Activated CD4-positive, alpha-beta memory T cell treated with anti-CD3 and anti-CD28 coated beads, Interleukin-2, amount 10 ng/mL, durations not matched to agents 7 days and 5 days (primary cell): ENCODE measurements at places on chromosomes 12 and 14.
A peak's percentile ranks its signal among the peaks of the same experiment; 100 is the strongest.

- no peak for DNase-seq
- H3K27ac ChIP-seq = no peak overlapping the region
- peaks cover 92% of the 10 kb centered on the region for H3K27me3 ChIP-seq
- H3K36me3 ChIP-seq = peaks cover 4% of the 10 kb centered on the region
- H3K4me1 ChIP-seq = peaks cover 7% of the 10 kb centered on the region
These were observed 4.1 kb upstream of the TBX5 start for GRCh38 chr12:114409852-114410600.

DNA sequence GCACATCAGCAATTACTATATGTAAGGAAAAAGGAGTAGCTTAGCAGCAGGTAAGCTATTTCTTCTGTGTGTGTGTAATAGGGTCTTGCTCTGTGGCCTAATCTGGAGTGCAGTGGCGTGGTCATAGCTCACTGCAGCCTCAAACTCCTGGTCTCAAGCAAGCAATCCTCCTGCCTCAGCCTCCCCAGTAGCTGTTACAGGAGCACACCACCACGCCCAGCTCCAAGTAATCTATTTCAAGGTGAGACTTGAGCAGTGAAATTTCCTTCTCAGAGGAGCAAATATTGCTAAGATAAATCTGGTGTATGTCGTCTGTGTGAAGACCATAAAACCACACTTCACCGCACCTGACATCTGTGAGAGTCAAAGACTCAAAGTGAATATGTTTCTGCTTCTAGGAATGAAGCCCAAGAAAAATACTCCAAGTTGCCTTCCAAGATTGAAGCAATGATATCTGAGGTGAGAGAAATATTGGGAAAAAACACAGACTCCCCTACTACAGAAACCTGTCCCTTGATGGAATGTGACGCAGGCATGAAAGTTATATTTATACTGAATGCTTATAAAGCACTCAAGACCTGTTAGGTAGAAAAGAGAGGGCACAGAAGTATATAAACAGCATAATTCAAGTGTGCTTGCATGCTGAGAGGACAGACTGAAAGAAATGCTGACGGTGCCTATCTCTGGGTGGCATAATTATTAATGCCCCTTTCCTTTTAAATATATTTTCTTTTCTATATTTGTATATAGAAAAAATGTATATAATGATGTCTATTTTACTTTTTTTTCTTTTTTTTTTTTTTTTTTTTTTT, 2.5 kb upstream of the SELPLG start:
- DNase-seq = no peak
- H3K4me1 ChIP-seq = peaks cover 53% of the 10 kb centered on the region
- H3K27ac ChIP-seq = peak overlapping the region; percentile 100

- H3K4me3 ChIP-seq = peak overlapping the region; percentile 72
- no peak for DNase-seq
- H3K4me1 ChIP-seq = peaks cover 18% of the 10 kb centered on the region
- H3K27me3 ChIP-seq = peaks cover 70% of the 10 kb centered on the region
These were observed 751 bp downstream of the P3H3 start for GRCh38 chr12:6828781-6829535.

GRCh38 chr14:32006263-32007110, 70.6 kb upstream of the ARHGAP5 start:
- no peak for DNase-seq
- no peaks in the 10 kb centered on the region for H3K36me3 ChIP-seq
- H3K4me1 ChIP-seq = no peaks in the 10 kb centered on the region
- H3K27me3 ChIP-seq = peaks cover 2% of the 10 kb centered on the region

DNA sequence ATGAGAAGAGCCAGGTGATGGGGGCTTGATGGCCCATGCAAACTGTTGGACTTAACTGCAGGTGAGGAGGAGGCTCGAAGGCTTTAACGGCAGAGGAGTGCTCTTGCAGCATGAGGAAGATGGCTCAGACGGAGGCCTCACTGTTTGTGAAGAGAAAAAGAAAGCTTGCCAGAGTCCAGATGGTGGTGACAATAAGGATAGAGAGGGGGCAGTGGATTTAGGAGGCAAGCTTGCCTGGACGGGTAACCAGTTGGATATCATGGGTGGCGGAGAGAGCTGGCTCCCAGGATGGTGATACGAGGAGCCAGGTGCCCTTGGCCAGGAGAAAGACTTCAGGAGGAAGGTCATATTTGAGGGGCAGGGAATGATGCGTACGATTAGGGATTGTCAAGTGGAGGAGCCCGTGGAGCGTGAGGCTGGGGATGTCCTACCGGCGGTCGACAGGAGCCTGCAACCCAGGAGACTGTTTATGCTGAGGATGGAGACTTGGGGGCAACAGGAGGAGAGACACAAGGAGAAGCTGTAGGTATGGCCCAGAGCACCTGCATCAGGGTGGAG, 71.8 kb downstream of the CACNA1C start:
- no peak overlapping the region for H3K4me3 ChIP-seq
- no peak overlapping the region for H3K27ac ChIP-seq
- H3K4me1 ChIP-seq = no peaks in the 10 kb centered on the region

GRCh38 chr12:94149781-94150239, 1.4 kb downstream of the PLXNC1 start:
- H3K36me3 ChIP-seq = peaks cover 28% of the 10 kb centered on the region
- peak; percentile 30 for DNase-seq
- H3K27me3 ChIP-seq = peaks cover 42% of the 10 kb centered on the region
- H3K27ac ChIP-seq = no peak overlapping the region
- H3K4me3 ChIP-seq = peak overlapping the region; percentile 90
- H3K4me1 ChIP-seq = peaks cover 23% of the 10 kb centered on the region

- peaks cover under 1% of the 10 kb centered on the region for H3K4me1 ChIP-seq
- no peaks in the 10 kb centered on the region for H3K36me3 ChIP-seq
These were observed 14.4 kb upstream of the GUCY2C start for GRCh38 chr12:14710632-14711320.

DNA sequence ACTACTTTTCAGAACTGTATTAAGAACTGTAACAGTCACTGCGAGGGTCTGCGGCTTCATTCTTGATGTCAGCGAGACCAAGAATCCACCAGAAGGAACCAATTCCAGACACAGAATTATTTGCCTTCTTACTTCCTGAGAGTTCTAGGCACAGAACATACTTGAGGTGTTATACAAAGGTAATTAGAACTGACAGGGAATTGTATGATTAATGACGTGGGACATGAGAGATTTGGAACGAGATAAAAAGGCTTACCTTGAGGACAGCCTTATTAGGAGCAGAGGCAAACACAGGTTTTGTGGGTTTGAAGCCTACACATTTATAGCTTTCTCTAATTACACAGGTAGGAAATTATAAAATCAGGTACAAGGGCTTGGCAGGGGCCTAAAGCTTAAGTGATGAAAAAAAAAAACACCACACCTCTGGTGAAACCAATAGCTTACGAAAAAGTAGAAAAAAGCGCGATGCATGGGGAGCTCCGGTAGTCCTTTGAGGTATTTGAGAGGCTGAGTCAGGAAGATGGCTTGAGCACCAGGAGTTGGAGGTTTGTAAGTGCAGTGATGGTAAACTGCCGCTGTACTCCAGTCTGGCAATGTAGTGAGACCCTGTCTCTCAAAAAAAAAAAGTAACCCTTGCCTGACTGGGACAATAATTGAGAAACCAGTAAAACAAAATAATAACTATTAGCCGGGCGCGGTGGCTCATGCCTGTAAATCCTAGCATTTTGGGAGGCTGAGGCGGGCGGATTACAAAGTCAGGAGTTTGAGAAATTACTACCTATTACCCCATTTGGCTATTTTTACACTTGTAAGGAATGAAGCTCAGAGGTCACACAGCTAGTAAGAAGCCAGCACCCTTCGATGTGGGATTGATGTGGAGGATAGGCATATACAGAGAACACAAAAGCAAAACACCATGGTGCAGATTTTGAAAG, 795 bp upstream of the ACOT2 start:
- DNase-seq = no peak
- H3K27ac ChIP-seq = peak overlapping the region; percentile 91
- H3K4me1 ChIP-seq = peaks cover 41% of the 10 kb centered on the region
- H3K4me3 ChIP-seq = peak overlapping the region; percentile 85

- no peak for DNase-seq
- H3K36me3 ChIP-seq = no peaks in the 10 kb centered on the region
- H3K27me3 ChIP-seq = peaks cover 5% of the 10 kb centered on the region
- H3K4me3 ChIP-seq = no peak overlapping the region
- no peak overlapping the region for H3K27ac ChIP-seq
- H3K4me1 ChIP-seq = no peaks in the 10 kb centered on the region
These were observed 29.7 kb upstream of the RAB21 start for GRCh38 chr12:71725011-71725410.

- H3K27ac ChIP-seq = no peak overlapping the region
These were observed 12.9 kb upstream of the ASPG start for GRCh38 chr14:104072586-104072985.

DNA sequence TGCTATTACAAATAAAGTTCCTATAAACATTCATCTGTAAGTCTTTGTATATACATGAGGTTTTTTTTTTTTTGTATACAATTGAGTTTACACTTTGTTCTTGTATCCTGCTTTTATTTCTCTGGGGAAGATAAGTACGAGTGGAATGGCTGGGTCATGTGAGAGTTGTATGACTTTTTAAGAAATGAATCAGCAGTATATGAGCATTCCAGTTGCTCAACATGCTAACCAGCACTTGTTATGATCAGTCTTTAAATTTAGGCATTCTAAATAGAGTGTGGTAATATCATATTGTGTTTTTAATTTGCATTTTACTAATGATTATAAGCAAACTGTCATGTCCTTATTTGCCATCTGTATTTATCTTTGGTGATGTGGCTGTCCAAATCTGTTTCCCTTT, 44.7 kb upstream of the AMIGO2 start:
- H3K36me3 ChIP-seq = peaks cover 12% of the 10 kb centered on the region
- DNase-seq = no peak
- H3K27me3 ChIP-seq = no peaks in the 10 kb centered on the region
- no peak overlapping the region for H3K4me3 ChIP-seq

DNA sequence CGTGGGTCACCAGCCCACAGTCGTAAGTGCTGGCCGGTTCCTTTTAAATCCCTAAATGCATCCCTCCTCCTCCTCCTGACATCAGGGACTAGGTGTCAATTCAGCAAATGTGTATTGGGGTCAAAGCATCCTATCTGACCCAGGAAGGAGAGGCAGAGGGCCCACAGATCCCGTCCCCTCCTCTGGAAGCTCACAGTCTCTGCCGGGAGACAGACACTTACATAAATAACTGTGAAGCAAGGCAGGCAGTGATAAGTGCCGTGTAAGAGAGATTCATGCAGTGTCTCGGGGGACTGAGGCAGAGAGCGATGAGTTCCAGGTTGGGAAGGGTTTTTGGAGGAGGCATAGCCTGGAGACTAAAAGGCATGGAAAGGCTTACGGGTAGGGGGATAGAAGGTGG, 44.1 kb downstream of the HRK start:
- no peak overlapping the region for H3K27ac ChIP-seq
- no peak for DNase-seq
- H3K4me1 ChIP-seq = no peaks in the 10 kb centered on the region
- H3K4me3 ChIP-seq = no peak overlapping the region
- H3K36me3 ChIP-seq = no peaks in the 10 kb centered on the region
- H3K27me3 ChIP-seq = no peaks in the 10 kb centered on the region

DNA sequence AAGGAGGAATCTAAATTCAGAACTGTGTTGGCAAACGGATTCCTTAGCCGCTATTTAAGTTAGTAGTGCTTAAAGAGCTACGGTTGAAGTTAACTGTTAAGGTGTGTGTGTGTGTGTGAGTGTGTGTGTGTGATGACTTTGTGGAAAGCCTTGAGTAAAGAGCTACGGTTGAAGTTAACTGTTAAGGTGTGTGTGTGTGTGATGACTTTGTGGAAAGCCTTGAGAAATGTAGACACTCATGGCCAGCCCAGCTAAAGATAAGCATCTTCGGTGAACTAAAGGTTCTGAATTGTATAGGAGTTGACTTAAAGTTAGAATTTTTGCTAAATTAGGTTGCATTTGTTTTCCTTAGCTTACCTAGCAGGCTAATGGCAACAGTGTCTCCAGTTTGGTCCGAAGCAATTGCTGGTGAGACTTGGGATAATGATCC, 1.4 kb downstream of the KTN1 start:
- H3K4me1 ChIP-seq = peaks cover 45% of the 10 kb centered on the region
- DNase-seq = no peak
- H3K36me3 ChIP-seq = peaks cover 3% of the 10 kb centered on the region

DNA sequence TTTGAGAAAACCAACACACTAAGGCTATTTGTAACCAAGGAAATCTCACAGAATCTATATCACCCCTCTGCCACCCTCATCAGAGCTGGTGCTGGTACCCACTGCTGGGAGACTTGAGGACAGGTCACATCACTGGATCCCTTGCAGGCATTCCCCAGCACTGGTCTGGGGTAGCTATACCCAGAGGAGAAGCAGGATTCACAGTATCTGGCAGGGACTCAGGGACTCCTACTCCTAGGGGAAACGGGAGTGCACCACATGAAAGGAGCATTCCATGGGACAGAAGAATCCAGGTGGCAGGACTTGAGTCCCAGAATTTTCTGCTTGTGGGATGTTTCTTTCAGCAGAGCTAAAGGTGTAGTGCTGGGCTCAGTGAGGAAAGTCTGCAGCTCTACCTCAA, 223.2 kb downstream of the ADGRD1 start:
- H3K4me1 ChIP-seq = no peaks in the 10 kb centered on the region
- no peak overlapping the region for H3K4me3 ChIP-seq
- peaks cover 7% of the 10 kb centered on the region for H3K27me3 ChIP-seq
- no peaks in the 10 kb centered on the region for H3K36me3 ChIP-seq

- no peaks in the 10 kb centered on the region for H3K27me3 ChIP-seq
- H3K4me3 ChIP-seq = no peak overlapping the region
- DNase-seq = no peak
- H3K36me3 ChIP-seq = peaks cover 8% of the 10 kb centered on the region
These were observed 227.5 kb downstream of the SSPN start for GRCh38 chr12:26422839-26423398.

- no peak for DNase-seq
- H3K27me3 ChIP-seq = no peaks in the 10 kb centered on the region
- no peak overlapping the region for H3K4me3 ChIP-seq
- no peaks in the 10 kb centered on the region for H3K4me1 ChIP-seq
These were observed 389.6 kb downstream of the PAWR start for GRCh38 chr12:79301181-79301580.

DNA sequence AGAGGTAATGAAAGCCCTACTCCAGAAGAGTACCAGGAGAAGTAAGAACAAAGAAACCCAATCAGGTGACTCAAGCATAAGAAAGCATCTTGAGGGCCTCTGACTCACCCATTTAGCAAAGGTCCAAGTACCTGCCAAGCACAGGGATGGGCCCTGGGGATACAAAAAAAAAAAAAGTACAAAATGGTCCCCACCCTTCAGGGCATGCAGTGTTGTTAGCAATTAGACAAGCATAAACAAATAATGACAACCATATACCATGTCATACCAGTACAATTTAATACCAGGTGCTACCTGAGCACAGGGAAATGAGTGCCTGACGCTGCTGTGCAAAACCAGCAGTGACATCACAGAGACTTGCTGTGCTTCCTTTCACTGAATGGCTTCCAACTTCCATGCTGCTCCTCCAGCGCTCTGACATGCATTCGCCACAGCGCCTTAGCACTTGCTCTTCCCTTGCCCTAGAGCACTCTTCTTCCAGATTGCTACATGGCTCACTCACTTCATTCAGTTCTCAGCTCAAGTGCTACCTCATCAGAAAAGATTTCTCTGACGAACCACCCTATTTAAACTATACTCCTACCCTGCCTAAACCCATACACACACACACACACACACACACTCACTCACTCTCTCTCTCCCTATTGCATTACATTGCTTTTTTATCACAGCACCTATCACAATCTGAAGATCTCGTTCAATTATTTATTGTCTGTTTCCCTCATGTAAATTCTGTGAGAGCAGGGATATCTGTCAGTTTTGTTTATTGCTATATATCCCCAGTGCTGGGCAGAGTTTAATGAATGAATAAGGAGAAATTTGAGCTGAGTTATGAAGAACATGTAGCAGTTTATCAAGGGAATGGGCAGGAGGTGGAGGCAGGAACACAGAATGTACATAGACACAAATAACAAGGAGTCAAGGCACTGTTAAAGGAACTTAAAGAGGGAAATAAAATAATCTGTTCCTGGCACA, 12.9 kb upstream of the EPS8 start:
- no peak overlapping the region for H3K4me3 ChIP-seq
- H3K27ac ChIP-seq = no peak overlapping the region
- peaks cover 14% of the 10 kb centered on the region for H3K27me3 ChIP-seq
- no peaks in the 10 kb centered on the region for H3K4me1 ChIP-seq
- no peaks in the 10 kb centered on the region for H3K36me3 ChIP-seq
